Smooth muscle cell of bladder (primary cell): ENCODE measurements at places on chromosomes 7 and 10. TPM values are rescaled to one million over a fixed set of nuclear protein-coding genes. Genes with fewer than 3 reads are reported as not detected.

ADAM12 gene
- total RNA-seq: 23.6 and 85.8 TPM in 2 replicates

TET1 gene
- total RNA-seq: 2.1 and 3.6 TPM in 2 replicates

SEPHS1 gene
- total RNA-seq: 24.6 and 27.4 TPM in 2 replicates

NOC3L gene
- total RNA-seq: 19.3 and 26.3 TPM in 2 replicates

IKZF1 gene
- not detected in 2 replicates for total RNA-seq
